ENCODE measurements at places on chromosomes 11 and 22. TPM values are rescaled to one million over a fixed set of nuclear protein-coding genes. Genes with fewer than 3 reads are reported as not detected.

DNA sequence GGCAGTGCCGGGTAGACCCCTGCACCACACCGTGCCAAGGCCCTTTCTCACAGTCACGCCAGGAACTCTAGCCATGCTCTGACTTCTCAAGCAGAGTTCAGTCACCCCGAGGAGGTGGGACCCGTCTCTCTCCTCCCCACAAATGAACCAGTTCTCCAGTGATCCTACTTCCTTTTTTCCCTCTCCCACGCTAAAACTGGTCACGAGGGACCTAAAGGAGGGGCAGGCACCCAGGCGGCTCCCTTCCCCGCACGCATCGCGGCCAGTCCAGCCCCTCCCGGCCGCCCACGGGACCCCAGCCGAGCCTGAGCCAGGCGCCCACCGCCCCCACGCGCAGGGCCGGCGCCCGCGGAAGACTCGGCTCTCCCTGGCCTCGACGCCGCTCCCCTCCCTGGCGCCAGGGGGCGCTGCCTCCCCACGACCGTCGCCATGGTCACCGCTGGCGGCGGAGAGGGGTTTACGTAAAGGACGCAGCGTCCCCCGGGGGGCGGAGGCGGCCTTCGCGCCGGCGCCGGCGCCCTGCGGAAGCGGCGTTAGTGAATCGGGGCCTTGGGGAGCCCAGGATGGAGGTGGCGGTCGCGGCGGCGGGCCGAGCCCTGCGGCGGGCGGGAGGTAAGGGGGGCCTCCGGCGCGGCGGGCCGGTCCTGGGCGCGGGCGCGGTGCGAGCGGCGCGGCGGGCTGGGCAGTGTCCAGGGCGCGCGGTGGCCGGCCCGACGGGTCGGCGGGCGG lies at the start of gene DAGLA:
Gene DAGLA, plus strand, starts transcription at position 499 of the 729 bp plus-strand sequence. CDS start 39,765 bp downstream, outside the sequence.
- peak; percentile 78 for DNase-seq

DNA sequence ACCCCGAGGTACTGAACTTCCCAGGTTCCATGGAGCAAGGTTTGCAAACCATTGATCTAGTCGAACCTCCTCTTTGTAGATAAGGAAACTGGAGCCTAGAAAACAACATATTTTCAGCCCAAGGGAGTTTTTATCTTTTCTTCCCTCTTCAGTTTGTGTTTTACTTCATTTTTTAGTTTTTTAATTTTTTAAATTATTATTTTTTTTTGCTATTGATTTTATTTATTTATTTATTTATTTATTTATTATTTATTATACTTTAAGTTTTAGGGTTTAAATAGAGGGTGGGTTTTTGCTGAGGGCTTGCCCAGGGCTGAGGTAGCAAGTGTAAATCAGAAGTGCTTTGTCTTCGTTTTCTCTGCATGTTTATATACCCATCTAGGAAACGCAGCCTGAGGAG lies 26.9 kb downstream of the CEP164 start:
- DNase-seq: no peak

DNA sequence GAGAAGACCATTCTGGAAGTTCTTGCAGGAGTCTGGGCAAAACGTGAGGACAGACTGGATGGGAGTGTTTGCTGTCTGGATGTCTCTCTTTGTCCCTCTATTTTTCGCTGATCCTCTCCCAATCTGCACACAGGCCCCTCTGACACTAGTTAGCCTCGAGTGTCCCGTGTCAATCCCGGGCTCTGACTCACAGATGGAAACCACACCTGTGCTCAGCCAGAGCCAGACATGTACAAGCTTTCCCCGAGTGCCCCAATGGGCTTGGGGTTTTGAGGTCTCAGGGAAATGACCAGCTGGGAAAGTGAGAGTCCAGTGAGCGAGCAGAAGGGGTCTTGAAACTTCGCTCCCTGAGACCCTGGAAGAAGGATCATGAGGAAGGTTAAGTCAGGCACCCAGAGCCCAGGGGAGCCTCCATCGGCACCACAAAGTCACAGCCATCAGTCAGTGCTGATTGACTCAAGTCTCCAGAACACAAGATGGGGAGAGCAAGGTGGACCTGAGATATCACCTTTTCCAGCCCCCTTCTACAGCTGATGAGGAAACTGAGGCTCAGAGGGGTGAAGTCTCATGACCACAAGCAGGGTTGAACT lies 13.9 kb downstream of the APOL2 start:
- DNase-seq: no peak

Gene PRRG4
- total RNA-seq: 0.56 TPM

Gene APOBEC3C
- total RNA-seq: 33.6 TPM

Gene MS4A8
- not detected for total RNA-seq

Gene KRTAP5-7
- total RNA-seq: not detected

All from activated T-cell treated with anti-CD3 and anti-CD28 coated beads, Interleukin-2, amount 50 U/mL, for 4 hours (primary cell).